Ovary (tissue), 10 donors: ENCODE measurements at places on chromosomes 5 and 9.
A peak's percentile ranks its signal among the peaks of the same experiment; 100 is the strongest.

- H3K4me1 ChIP-seq = no peaks in the 10 kb centered on the region
- H3K27me3 ChIP-seq = no peaks in the 10 kb centered on the region
- H3K36me3 ChIP-seq = no peaks in the 10 kb centered on the region
- no peak overlapping the region for H3K27ac ChIP-seq
- DNase-seq = no peak
Measured at GRCh38 chr9:98009936-98010335, 26.8 kb downstream of the ANP32B start.

GRCh38 chr5:160152287-160152686 lies 33.0 kb upstream of the PWWP2A start:
- no peaks in the 10 kb centered on the region for H3K4me1 ChIP-seq
- no peak overlapping the region for H3K27ac ChIP-seq
- H3K4me3 ChIP-seq = no peak overlapping the region
- H3K27me3 ChIP-seq = no peaks in the 10 kb centered on the region
- no peaks in the 10 kb centered on the region for H3K36me3 ChIP-seq

DNA sequence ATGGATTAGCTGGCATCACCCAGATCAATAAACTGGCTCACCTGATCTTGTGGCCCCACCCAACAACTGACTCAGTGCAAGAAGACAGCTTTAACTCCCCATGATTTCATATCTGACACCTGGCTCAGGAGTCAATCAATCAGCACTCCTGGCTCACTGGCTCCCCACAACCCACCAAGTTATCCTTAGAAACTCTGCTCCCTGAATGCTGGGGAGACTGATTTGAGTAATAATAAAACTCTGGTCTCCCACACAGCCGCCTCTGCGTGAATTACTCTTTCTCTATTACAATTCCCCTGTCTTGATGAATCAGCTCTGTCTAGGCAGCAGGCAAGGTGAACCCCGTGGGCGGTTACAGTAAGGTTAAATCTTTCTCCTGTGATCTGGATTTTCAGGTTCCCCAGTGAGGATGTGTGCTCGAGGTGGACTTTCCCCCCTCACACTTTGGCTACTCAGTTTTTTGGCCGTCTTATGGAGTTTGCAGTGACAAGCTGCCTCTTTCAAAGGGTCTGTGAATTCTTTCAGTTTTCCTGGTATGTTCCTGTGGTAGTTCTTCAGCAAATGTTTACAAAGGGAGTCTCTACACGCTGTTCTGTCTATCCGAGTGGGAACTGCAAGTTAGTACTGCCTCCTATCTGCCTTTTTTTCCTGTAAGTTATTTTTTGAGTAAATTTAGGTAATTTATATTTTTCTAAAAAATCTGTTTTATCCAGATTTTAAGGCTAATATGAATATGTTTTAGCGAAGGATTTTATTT lies 500.2 kb upstream of the NUDT12 start:
- H3K4me1 ChIP-seq = no peaks in the 10 kb centered on the region
- no peaks in the 10 kb centered on the region for H3K27me3 ChIP-seq
- no peak overlapping the region for H3K27ac ChIP-seq
- no peaks in the 10 kb centered on the region for H3K36me3 ChIP-seq
- no peak overlapping the region for H3K4me3 ChIP-seq

DNA sequence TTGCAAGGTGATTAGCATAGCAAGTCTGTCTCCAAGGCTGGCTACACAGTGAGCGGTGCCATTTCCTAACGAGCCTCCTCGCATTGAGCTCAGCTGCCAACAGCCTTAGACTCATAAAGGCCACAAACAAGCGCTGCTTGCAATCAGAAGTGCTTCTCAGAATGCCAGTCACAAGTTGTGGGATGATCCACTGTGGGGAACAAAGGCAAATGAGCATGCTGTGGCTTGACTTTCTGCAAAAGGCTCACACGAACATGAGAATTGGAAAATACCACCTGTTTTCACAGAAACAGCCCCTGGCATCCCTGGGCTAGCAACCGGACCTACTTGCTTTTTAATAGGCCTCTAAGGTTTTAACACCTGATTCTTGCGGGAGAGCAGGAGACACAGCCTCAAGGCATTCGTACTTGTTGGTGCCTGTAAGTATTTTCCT lies 215.5 kb downstream of the FANCC start:
- H3K27me3 ChIP-seq = no peaks in the 10 kb centered on the region
- no peak overlapping the region for H3K4me3 ChIP-seq
- no peak overlapping the region for H3K27ac ChIP-seq
- no peaks in the 10 kb centered on the region for H3K36me3 ChIP-seq
- no peak for DNase-seq
- peaks cover 16% of the 10 kb centered on the region for H3K4me1 ChIP-seq

DNA sequence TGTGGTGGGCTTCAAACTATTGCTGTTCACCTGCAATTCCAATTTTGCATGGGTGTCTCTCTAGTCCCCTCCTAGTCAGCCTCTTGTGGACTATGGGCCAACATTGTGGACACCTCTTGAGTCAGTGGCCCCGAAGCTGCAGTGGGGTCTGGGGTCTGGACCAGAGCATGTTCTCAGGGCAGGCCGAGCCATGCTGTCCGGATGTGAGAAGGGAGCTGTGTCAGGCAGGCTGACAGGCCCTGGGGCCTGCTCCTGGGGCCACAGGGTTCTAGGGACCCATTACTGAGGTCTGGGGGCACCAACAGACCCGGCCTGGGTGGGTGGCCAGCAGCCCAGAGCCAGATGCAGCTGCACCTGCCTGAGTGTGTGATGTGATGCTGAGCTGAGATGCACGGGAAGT lies 16.5 kb upstream of the IRX4 start:
- no peak overlapping the region for H3K27ac ChIP-seq
- no peak overlapping the region for H3K4me3 ChIP-seq
- no peaks in the 10 kb centered on the region for H3K36me3 ChIP-seq
- H3K4me1 ChIP-seq = no peaks in the 10 kb centered on the region

DNA sequence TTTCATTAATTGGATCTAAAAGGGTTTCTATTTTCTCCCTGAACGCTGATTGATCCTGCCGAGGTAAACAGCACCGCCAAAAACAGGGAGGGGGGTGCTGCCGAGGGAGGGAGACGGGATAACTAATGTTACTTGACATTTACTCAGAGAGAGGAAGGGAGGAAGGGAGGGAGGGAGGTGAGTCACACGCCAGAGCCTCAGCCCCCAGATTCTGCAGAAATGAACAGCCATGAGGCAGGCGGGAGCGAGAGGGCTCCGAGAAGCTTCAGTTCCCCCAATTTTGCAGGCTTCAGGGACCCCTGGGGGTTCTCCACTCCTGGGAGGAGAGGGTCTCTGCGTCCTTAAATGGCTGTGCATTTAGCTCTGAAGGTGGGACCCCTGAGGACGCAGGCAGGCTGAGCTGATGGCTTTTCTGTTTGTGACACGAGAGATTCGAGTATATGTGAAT lies 59.1 kb upstream of the IER5L start:
- H3K36me3 ChIP-seq = no peaks in the 10 kb centered on the region
- H3K4me1 ChIP-seq = peaks cover 2% of the 10 kb centered on the region
- peak; percentile 64 for DNase-seq
- no peak overlapping the region for H3K4me3 ChIP-seq
- no peak overlapping the region for H3K27ac ChIP-seq
- no peaks in the 10 kb centered on the region for H3K27me3 ChIP-seq
